Naive thymus-derived CD8-positive, alpha-beta T cell (primary cell): ENCODE measurements at places on chromosomes 12 and 14.

DNA sequence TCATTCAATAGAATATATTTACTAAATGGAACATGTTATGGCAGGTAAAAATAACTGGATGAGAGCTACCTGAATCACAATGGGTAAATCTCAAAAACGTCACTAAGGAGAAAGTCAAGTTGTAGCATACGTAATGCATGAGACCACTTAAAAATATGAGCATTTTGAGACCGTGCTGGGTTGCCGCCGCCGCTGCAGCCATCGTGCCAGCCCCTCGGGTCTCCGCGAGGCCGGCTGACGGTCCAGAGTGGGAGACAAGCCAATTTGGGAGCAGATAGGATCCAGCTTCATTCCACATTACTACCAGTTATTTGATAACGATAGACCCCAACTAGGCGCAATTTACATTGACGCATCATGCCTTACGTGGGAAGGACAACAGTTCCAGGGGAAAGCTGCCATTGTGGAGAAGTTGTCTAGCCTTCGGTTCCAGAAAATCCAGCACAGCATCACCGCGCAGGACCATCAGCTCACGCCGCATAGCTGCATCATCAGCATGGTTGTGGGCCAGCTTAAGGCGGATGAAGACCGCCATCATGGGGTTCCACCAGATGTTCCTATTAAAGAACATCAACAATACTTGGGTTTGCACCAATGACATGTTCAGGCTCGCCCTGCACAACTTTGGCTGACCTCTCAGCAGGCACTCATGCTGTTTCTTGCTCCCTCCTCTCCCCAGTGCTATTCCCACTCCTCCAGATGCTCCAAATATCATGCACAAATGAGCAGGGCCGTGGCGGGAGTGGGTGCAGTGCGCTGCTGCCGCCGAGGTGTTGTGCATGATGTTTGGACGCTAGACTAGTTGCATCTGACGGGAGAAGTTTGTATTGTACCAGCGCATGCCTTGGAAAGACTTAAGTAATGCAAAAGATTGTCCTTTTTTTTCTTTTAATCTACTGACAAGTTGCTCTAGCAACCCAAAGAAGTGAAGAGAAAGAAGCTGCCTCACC, 6.3 kb upstream of the BRMS1L start:
- no peak for DNase-seq

DNA sequence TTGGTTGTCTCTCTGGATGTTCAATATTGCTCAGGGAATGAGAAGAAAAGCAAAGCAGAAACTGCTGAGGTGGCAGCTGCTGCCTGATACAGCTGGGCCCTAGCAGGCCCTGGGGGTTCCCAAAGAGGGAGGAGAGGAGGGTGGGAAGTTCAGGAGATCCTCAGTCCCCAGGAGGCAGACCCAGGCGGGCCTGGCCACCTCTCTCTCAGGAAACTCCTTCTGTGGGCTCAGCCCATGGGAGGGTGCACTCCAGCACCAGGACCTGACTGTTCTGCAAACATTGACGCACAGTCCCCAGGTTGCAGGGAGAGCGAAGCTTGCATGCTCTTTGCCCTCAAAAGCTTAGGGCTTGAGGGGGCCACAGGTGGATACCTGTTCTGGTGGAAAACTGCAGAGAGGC, 29.6 kb downstream of the IRF2BPL start:
- DNase-seq = no peak

GRCh38 chr12:62910549-62911169, 24.3 kb downstream of the PPM1H start:
- no peak for DNase-seq

GRCh38 chr14:59254146-59254910, 65.9 kb downstream of the DAAM1 start:
- DNase-seq = no peak

- DNase-seq = no peak
Measured at GRCh38 chr12:71671816-71672215, 7.7 kb downstream of the THAP2 start.

- DNase-seq = no peak
Measured at GRCh38 chr12:124928095-124928911, 13.9 kb upstream of the UBC start.

DNA sequence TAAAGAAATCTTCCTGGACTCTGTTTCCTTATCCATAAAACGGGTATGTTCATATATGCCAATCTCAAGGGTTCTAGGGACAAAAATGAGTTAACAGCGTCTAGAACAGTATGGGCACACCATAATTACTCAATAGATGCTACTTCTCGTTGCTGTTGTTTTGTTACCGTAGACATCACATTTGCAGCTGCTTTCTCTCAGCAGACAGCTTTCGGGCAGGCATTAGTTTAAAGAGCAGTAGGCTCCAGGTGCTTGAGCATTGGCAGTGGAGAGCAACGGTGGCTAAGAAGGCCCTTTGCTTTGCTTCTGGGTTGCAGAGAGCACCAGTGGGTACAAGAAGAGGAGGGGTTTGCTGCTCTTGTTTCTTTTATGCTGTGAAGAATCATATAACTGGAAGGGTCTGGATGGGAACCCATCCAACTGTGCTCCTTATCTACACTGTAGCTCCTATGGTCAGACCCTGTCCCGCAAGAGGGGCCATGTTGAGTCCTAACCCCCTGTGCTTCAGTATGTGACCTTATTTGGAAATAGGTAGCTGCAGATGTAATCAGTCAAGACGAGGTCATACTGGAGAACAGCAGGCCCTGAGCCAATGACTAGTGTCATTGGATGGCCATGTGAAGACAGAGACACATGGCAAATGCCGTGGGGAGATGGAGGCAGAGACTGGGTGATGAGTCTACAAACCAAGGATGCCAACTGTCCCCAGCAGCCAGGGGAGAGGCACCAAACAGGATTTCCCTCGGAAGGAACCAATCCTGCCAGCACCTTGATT, 120.0 kb downstream of the RBM19 start:
- no peak for DNase-seq
